ENCODE measurements at places on chromosomes 2 and 18.

GRCh38 chr2:217105733-217106649 lies 246.1 kb upstream of the TNP1 start:
- DNase-seq = no peak

GRCh38 chr2:159939946-159940345 lies 122.5 kb downstream of the PLA2R1 start:
- no peak for DNase-seq

- no peak for DNase-seq
Measured at GRCh38 chr18:33210575-33211189, 229.8 kb downstream of the CCDC178 start.

DNA sequence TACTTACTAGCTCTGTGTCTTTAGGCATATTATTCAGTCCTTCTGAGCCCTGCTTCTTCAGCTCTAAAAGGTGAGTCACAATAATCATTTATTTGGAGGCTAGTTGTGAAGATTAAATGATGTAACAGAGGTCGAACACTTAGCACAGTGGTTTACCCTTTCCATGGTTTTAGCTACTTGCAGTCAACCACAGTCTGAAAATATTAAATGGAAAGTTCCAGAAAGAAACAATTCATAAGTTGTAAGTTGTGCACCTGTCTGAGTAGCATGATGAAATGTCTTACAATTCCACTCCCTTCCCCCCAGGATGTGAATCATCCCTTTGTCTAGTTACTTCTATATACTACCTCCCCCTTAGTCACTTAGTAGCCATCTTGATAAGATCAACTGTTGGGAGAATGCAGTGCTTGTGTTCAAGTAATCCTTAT lies 217.6 kb upstream of the THUMPD2 start:
- DNase-seq = no peak

GRCh38 chr2:70128005-70128404 lies 40.7 kb downstream of the PCBP1 start:
- DNase-seq = no peak

GRCh38 chr18:26336572-26336971 lies 110.3 kb downstream of the TAF4B start:
- no peak for DNase-seq

- DNase-seq = no peak
Measured at GRCh38 chr18:28626756-28627155, 449.8 kb upstream of the CDH2 start.

DNA sequence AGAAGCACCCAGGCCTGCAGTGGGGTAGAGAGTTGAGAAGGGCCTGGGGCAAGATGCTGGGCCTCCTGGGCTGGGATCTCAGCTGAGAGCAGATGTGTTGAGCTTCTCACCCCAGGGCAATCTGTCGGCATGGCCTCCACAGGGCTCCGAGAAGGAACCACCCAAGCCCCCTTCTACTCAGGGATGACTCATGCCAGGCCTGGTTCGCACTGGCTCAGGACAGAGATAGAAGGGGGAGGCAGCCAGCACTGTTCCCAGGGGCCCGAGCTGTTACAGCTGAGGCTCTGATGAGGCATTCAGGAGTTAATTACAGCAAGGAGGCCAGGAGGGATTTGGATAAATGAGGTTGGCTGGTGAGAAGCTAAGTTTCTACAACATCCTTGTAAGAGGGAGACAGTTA lies 62.5 kb downstream of the CENPO start:
- no peak for DNase-seq

GRCh38 chr2:54254180-54254579 lies 1.8 kb downstream of the TSPYL6 start:
- no peak for DNase-seq

- no peak for DNase-seq
Measured at GRCh38 chr2:3759761-3760160, 56.4 kb downstream of the DCDC2C start.

DNA sequence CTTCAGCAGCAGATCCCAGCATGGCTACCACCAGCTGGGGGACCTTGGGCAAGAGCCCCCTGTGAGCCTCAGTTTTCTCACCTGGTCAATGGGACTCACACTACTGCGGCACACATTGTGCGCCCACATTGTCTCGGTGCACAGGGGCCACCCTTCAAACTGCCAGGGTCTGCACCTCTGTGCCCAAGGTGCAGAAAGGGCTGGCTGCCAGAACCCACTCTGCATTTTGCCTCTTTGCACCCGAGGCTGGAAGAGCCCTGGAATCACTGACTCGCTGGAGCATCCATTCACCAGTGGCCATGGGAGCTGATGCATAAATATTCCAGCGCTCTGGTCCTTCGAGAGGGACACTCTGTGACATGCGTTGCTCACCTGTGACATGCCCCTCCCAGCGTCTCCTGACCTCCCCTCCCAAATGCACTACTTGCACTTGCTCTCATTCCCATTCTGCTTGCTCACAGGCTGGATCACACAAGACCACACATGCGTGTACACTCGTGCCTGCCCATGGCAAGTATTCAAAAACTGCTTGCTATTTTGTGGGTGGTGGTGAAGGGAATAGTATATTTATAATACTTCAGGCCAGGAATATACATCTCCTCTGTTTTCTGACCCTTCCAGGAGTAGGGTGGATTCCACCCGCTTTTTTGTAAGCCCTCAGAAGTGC lies 18.8 kb upstream of the C1QL2 start:
- DNase-seq = no peak

DNA sequence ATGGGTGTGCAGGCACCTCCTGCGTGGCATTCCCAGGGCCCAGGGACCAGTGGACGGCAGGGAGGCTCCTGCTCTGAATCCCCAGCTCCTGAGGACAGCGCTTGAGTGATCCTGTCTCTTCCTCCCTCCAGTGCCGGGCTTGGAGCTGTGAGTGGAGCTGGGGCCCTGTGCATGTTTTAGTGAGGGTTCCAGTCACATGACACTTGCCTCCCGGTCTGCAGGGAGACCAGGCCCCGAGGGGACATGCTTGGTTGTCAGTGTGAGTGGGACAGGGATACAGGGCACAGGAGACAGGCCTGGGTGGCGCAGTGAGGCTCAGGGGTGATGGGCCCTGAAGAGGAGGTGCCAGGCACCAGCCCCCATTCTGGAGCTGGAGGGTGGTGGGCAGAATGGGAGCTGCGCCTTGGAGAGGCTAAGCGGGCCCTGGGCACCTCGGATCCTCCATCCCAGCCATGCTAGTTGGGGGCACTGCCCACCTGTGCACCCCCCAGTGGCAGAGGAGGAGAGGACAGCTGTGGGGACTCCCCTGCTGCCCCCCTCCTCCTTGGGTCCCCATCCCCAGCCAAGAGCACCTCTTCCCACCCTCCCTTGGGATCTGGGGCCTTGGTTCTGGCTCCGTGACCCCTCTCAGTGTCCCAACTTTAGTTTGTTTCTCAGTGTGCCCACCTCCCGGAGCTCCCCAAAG lies 12.0 kb downstream of the ARHGEF4 start:
- DNase-seq = no peak

DNA sequence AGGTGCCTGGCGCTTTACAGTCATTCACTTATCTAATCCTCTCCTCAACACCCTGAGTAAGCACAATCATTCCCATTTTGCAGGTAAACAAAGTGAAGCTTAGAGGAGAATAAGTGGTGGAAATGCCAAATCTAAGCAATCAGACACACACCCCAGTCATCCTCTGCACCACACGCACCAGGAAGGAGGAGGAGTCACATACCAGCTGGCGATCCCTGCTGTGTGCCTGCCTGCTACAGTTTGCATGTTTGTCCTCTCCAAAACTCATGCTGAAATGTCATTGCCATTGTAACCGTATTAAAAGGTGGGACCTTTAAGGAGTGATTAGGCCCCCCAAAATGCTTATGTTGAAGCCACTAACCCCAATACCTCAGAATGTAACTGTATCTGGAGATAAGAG lies 93.7 kb downstream of the LOXHD1 start:
- DNase-seq = no peak

- peak; percentile 54 for DNase-seq
Measured at GRCh38 chr18:77101410-77102258, 30.9 kb downstream of the MBP start.

DNA sequence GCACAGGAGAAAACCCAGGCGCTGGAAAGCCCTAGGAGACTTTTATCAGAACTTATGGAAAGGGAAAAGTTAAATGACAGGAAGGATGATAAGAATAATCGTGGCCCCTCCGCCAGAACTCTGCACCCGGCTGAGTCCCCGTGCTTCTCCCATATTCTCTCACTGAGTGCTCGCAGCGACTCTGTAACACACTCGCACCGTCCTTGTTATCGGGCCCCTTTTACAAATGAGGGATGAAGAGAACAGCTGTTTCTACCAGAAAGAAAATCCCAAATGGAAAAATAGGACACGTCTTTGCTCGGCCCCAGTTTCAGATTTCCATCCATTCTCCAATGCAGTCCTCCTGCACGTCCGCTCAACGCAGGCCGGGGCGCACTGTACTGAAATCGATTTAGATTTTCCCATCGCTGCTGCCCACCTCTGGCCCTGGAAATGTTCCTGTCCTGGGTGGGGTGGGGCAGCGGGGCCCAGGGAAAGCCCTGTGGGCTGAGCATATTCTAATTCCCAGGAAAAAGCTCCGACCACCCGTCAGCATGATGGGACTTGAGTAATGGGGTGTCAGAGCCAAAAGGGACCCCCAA lies 66.4 kb downstream of the KCNF1 start:
- DNase-seq = no peak

GRCh38 chr18:26548415-26549262 lies at the start of gene KCTD1:
Gene KCTD1, minus strand, starts transcription at chr18:26548553. Its CDS starts 17 bp downstream, at chr18:26548536.
- DNase-seq = peak; percentile 59

- DNase-seq = no peak
Measured at GRCh38 chr2:164737612-164738081, 104.0 kb downstream of the COBLL1 start.

DNA sequence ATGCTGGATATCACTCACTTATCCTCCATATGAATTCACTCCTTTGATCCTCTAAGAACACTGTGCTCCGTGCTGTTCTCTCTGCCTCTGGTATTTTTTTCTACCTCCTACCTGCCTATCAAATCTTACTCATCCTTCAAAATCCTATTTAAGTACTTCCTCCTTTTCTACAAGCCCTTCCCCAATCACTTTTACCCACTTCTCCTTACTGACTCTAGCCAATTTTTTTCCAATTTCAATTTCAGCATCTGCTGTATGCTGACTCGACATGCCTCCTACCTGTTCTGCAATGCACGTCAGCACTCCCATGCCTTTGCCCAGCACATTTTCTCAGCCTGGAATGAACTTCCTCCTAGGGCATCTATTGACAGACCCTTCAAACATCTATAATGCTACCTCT lies 37.3 kb upstream of the LNPK start:
- no peak for DNase-seq

- DNase-seq = no peak
Measured at GRCh38 chr2:230680463-230681170, 32.0 kb upstream of the CAB39 start.

DNA sequence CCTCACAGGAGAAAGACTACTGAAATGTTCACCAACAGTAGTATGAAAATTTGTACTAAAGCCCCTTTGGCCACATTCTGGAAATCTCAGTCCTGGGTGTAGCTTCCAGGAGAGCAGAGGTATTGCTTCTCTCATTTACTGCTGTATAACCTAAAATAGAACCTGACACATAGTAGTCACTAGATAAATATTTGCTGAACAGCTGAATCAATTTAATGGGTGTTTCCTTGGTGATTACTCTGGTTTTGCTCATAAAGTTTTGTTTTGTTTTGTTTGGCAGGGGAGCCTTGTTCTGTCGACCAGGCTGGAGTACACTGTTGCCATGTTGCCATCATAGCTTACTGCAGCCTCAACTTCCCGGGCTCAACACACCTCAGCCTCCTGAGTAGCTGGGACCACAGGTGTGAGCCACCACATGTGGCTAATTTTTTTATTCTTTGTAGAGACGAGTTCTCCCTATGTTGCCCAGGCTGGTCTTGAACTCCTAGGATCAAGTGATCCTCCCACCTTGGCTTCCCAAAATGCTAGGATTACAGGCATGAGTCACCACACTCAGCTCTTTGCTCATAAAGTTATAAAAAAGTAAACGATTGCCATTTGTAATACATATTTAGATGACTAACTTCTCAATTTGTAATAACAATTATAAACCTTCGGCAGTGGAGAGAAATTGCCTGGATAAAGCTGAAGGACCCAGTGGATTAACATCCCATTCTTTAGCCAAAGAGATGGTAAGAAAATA lies 11.5 kb upstream of the PARD3B start:
- DNase-seq = no peak

DNA sequence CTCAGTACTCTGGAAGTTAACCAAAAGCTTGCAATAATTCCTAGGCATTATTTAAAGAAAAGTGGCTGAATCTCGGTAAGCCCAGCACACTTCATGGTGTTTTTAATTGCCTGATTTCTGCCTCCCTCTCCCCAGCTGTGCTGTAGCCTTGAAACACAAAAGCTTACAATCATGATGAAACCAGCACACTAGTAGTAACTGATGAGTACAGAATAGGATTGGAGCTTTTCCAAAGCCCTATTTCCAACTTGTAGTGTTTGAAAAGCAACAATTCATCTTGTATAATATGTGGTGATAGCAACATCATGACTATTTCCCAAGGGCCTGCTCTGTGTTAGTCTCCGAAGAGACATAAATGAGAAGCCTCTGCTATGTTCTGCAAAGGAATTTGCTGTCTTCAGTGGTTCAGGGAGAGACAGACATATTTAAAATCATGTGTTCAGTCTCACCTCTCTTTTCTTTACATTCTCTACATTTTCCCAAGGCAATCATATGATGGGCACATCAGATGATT lies 1015.0 kb downstream of the BCL11A start:
- no peak for DNase-seq

DNA sequence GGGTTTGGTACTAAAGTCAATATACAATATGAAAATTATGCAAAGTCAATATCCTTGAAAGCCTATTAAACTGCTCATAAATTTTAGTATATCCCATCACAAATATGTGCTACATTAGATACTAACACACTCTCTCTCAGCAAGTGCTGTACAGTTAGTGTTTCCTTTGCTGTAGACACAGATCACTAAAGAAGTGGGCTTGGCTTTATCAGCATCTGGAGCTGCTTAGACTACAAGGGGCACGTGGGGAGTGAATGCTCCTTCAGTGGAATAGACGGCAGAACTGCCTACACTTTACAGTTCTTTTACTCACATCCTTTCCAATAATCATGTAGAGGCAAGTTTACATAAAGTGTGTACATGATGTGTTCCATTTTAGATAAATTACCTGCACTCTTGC lies 26.0 kb upstream of the EFEMP1 start:
- no peak for DNase-seq

DNA sequence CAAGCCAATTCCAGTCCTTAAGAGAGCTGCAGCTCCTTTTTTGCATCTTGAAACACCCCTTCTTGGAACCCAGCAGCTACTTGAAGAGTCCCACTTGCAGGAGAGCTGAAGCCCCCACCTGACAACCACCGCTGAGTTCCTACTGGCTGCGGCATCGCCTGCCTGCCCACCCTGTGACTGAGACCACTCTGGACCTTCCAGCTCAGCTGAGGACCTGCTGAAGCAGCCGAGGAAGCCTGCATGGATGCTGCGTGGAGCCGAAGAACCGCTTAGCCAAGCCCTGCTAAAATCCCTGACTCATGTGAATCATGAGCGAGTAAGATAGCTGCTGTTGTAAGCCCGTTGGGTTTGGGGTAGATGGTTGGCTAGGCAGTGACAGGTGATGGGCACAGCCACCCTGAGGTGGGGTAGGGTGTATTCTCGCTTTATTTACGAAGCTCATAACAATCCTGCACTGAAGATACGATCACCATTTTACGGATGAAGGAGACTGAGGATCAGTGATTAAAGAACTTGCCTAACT lies 78.4 kb downstream of the INHBB start:
- DNase-seq = no peak

- no peak for DNase-seq
Measured at GRCh38 chr18:11259469-11260150, 110.2 kb upstream of the PIEZO2 start.

All from activated T-cell treated with anti-CD3 and anti-CD28 coated beads, Interleukin-2, amount 50 U/mL, for 1 hour (primary cell).